ENCODE measurements at places on chromosomes 13 and 19. TPM values are rescaled to one million over a fixed set of nuclear protein-coding genes. Genes with fewer than 3 reads are reported as not detected.

RUVBL2 gene
- total RNA-seq: 105 TPM

ZNF99 gene
- not detected for total RNA-seq

LDLR gene
- total RNA-seq: 117 TPM

CLASRP gene
- 94.5 TPM for total RNA-seq

SLITRK1 gene
- not detected for total RNA-seq

KLK15 gene
- not detected for total RNA-seq

PSG3 gene
- not detected for total RNA-seq

NLRP5 gene
- total RNA-seq: not detected

SIGLEC11 gene
- not detected for total RNA-seq

SPRED3 gene
- total RNA-seq: 1.3 TPM

SLITRK5 gene
- not detected for total RNA-seq

TMEM145 gene
- total RNA-seq: 0.37 TPM

SLC5A5 gene
- total RNA-seq: 1.8 TPM

LRRC63 gene
- 1.7 TPM for total RNA-seq

FGF9 gene
- total RNA-seq: not detected

OXGR1 gene
- not detected for total RNA-seq

CABP5 gene
- total RNA-seq: not detected

C13orf42 gene
- total RNA-seq: not detected

MCEMP1 gene
- not detected for total RNA-seq

TIMM44 gene
- total RNA-seq: 63.6 TPM

YJEFN3 gene
- total RNA-seq: 10.0 TPM

CEACAM7 gene
- not detected for total RNA-seq

SNRPD2 gene
- total RNA-seq: 652 TPM

PSG1 gene
- total RNA-seq: not detected

UTP14C gene
- 8.5 TPM for total RNA-seq

PLA2G4C gene
- total RNA-seq: 0.73 TPM

MYO16 gene
- not detected for total RNA-seq

GRK1 gene
- not detected for total RNA-seq

GRIN2D gene
- 0.05 TPM for total RNA-seq

SLC15A1 gene
- not detected for total RNA-seq

HIPK4 gene
- 0.10 TPM for total RNA-seq

GJB6 gene
- total RNA-seq: 1.9 TPM

ZNF227 gene
- total RNA-seq: 22.8 TPM

LHB gene
- not detected for total RNA-seq

ZIC2 gene
- not detected for total RNA-seq

GEMIN7 gene
- total RNA-seq: 31.7 TPM

OR4F17 gene
- not detected for total RNA-seq

NLRP4 gene
- total RNA-seq: not detected

DPF1 gene
- total RNA-seq: 0.29 TPM

IGFL3 gene
- total RNA-seq: not detected

DHDH gene
- 1.9 TPM for total RNA-seq

TSEN34 gene
- total RNA-seq: 11.2 TPM

LGALS14 gene
- not detected for total RNA-seq

FUT2 gene
- not detected for total RNA-seq

GAPDHS gene
- not detected for total RNA-seq

CGB3 gene
- not detected for total RNA-seq

SLC6A16 gene
- total RNA-seq: 3.5 TPM

AMER2 gene
- total RNA-seq: not detected

SLC35E1 gene
- 61.9 TPM for total RNA-seq

SLC46A3 gene
- total RNA-seq: 10.3 TPM

KLK1 gene
- 0.45 TPM for total RNA-seq

Measured in activated CD8-positive, alpha-beta T cell treated with anti-CD3 and anti-CD28 coated beads, Interleukin-2, amount 10 ng/mL, durations not matched to agents 7 days and 5 days (primary cell).